ENCODE measurements at places on chromosomes 7 and 10.

DNA sequence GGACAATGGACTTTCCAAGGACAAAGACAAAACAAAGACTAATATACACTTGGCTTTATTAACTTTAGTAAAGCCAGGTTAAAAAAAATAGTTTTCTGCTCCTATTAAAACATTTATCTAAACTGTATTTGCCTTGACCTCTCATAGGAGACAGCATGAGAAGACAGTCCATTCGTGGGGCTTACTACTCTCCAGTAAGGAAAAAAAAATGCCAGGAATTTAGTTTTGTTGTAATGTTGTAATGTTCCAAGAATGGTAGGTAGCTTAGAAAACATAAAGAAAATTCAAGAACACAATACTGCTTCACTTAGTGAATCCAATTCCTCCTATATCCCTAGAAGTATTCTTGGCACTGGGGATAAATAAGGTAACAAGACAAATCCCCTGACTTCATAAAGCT lies 81.7 kb downstream of the KMT2C start:
- no peak for DNase-seq

- no peak for DNase-seq
Measured at GRCh38 chr7:151299940-151300645, 41.5 kb upstream of the NUB1 start.

DNA sequence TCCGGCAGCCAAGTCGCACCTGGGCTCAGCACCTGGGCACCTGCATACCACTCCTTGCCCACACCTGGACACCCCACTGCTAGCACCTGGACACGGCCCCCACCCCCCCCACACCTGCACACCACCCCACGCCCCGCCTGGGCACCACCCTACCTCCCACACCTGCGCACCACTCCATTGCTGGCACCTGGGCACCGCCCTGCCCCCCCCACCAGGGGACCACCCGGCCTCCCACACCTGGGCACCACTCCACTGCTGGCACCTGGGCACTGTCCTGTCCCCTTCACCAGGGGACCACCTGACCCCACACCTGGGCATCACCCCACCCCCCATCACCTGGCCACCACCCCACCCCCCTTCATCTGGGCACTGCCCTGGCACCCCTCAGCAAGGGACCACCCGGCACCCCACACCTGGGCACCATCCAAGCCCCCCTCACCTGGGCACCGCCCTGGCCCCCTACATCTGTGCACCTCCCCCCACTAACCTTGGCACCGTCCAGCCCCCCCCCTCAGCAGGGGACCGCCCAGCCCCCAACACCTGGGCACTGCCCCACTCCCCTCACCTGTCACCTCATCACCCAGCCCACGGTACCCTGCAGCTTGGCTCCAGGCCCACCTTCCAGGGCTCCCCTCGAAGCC lies 33.8 kb upstream of the RNF32 start:
- no peak for DNase-seq

DNA sequence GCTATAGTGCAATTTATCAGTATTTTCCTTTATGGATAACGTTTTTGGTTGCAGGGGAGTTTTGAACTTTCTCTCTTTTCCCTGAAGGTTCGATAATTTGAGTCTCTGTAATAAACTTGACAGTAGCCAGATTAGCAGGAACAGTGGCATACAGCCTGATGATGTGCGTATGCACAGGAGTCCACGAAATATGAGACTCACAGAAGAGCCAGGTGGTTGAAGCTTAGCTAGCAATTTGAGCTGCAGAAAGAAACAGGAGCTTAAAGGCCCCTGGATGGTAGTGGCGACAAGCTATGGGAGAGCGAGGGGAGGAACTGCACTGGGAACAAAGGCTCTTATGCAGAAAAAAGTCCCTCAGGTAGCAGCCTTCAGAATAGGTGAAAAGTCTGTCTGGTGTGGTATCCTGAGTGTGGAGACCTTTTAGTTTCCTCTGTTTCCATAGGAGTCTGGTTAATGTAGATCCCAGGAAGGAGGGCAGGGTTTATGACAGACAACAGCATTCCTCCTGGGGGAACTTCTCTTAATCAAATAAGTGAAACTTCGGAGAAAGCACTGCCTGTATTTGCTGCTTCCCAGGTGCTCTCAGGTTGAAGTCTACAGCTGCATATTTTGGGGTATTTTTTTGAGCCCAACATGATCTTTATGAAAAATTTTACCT lies 32.7 kb downstream of the FANK1 start:
- no peak for DNase-seq

DNA sequence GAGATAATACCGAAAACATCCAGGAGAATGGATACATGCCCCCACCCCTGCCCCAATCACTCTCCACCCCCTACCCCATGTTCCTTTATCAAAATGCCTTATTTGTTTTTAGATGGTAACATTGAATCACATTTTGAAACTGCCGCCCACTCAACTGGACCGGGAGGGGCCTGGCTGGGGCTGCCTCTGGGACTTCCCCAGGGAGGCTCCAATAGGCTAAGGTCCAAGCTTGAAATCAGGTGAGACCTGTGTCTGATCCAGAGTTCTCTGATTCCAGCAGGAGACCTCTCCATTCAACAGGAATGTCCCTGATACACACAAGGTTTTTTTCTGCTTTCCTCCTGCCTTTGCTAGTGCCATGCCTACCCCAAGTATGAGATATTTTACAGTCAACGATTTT lies 43.8 kb upstream of the ACSL5 start:
- no peak for DNase-seq

Measured in CD4-positive, CD25-positive, alpha-beta regulatory T cell (primary cell).